ENCODE measurements at places on chromosomes 2 and 18.

GRCh38 chr2:240250150-240250984 is 109.9 kb upstream of the OTOS start:
- DNase-seq, result no peak

- no peak for DNase-seq
Measured at GRCh38 chr18:63119647-63120046, 199.9 kb downstream of the BCL2 start.

GRCh38 chr2:106570316-106570715 is 83.2 kb downstream of the CD8B2 start:
- DNase-seq, result no peak

DNA sequence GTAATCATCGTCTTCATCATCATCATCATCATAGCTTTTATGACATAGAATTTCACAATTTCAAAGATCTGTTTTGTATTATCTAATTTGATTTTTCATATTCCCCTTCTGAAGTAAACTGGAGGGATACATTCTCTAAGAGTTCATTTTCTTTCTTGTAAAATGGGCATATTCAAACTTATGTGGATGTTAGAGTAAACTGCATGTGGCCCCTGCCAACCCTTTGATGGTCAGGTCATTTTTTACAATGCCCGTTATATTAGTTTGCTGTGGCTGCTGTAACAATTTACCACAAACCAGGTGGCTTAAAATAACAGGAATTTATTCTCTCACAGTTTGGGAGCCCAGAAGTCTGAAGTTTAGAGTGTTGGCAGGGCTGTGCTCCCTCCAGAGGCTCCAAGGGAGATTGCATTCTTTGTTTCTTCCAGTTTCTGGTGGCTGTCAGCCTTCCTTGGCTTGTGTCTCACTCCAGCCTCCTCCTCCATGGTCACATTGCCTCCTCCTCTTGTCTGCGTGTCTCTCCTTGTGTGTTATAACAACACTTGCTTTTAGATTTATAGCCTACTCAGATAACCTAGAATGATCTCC is 127.5 kb upstream of the MMADHC start:
- DNase-seq, result no peak

- no peak for DNase-seq
Measured at GRCh38 chr2:17299891-17300540, 218.2 kb downstream of the RAD51AP2 start.
